ENCODE measurements at places on chromosomes 4 and X.

DNA sequence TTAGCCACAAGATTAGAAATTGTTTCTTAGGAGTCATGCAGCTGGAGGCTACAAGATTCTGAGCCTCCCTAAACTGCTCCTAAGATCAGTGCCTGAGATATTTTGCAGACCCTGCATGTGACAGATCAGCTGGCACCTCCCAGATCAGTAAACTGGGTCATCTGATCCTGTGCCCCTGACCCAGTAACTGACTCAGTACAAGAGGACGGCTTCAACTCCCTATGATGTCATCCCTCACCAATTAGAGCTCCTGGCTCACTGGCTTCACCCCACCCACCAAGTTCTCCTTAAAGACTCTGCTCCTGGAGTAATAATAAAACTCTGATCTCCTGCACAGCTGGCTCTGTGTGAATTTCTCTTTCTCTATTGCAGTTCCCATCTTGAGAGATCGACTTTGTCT lies 45.4 kb upstream of the PNPLA4 start:
- ATAC-seq = no peak

DNA sequence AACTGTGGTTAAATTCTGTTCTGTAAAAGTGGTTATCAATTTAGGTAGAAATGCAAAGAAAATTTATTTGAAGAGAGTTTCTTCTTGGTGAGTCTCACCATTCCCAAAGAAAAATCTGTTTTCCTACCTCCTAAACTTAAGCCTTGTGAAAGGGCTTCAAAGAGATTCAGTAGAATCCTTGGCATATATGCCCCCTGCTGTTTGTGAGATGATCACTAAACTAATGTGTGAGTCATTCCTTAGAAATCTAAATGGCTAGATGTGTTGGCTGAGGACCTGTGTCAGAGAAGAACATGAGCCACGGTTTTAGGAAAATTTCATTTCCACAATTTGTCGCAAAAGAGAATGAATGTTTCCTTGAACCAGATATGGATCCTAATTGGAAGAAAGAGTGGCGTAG lies 260.9 kb downstream of the SLC7A11 start:
- no peak for ATAC-seq

DNA sequence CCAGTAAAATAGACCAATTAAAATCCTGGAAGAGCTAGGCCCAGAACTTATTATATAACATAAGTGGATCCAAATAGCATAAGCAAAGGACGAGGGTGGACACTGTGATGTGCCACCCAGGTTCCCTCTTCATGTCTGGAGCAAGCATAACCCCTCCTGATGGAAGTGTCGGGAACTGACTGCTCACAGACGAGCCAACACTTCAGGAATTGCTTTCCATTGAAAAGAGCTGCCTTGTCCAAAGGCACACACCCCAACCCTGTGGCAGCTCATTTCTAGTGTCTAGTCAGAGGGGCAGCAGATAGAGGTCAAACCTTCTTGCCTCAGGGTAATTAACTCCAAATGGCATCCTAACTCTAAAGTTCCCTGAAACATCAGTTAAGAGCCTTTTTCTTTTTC lies 15.3 kb downstream of the DDIT4L start:
- ATAC-seq = no peak

GRCh38 chr4:140813804-140814203 lies 57.6 kb upstream of the TBC1D9 start:
- no peak for ATAC-seq

DNA sequence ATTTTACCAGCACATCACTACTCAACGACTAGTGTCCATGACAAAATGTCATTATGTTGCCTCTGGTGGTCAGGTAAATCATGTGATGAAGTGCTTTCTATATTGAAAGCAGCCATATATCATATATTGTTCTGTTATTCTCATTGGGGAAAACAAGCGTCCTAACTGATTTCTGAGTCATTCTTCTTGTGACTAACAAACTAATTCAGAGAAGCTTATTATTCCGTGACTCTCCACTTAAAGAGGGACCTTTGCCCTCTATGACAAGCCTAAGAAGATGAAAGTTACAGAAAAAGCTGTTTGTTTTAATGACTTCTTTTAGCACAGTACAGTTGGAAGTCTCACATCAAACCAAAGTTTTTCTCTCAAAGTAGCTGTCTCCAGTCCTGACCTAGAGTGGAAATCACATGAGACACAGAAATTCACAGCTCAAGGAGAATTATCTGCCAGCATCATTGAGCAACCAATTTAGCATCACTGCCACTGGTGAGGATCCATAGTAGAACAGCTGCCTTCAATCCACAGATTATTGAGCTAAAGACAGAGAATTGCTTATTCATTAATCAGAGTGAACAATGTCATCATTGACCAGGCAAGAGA lies 36.4 kb downstream of the ASB9 start:
- ATAC-seq = peak; percentile 56

DNA sequence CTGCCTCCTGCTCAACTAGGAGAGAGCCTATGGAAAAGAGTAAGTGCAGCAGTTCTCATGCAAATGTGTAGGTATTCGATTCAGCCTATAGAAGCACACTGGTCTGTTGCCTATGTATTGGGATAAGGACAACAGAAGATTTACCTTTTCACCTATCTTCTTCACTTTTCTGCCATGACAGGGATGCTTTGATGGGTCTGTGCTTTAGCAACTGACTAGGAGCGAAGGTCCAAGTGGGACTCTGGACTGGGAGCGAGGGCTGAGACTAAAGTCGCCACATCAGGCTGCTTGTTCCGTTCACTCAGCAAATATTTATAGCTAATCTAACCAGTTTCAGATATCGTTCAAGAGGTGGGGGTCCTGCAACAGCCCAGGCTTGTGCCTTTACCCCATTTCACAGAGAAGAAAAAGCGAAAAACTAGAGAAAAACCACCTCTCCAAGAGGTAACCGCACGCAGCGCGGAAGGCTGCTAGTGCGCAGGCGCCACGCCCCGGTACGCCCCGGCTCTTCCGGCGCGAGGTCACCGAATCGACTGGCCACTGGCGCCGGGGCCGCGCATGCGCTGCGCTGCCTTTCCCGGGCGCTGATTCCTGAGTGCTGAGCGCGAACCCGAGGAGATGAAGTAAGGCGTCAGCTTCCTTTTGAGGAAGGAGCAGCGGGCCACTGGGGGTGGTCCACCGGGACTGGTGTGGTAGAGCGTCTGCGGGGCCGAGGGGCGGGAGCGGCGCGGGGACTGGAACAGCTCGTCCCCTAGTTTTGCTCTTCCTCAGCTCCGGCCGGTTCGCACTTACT lies at the start of gene RBMX2:
RBMX2 (plus strand) TSS at position 573 of the 793 bp plus-strand sequence; CDS start at position 619, 46 bp downstream.
- ATAC-seq = peak; percentile 97

DNA sequence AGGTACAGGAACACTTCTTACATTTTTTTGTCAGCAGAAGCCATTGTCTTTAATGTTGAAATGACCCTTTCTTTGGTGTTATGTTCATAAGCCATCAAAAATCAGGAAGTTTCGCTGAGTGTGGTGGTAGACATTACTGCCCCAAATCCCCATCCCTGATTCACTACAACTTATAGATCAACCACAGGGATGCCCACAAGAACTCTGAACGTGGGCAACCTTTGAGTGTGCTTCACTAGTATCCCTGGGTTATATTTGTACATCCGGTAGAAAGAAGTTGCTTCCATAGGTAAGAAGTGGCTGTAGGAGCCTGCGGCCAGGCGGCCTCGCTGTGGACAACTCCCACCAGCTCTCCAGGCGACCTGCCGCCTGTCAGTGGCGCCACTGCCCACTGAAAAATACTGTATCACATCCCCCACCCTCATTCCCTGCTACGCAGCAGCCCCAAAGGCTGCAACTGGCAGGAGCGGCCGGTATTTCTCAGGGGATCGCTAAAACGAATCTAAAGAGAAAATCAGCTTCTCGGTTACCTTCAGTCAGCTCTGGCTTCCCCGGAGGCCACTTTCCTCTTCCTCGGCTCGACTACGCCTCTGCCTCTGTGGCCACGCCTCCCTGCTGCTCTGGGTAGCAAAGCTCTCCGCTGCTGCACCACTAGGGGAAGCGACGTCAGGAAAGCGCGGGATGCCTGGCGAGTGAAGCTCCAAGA lies 13.9 kb upstream of the ETDC start:
- ATAC-seq = peak; percentile 98

GRCh38 chr4:65665771-65666523 lies 4.3 kb downstream of the EPHA5 start:
- no peak for ATAC-seq

GRCh38 chr4:184395971-184396391 lies 78.4 kb downstream of the IRF2 start:
- ATAC-seq = no peak

GRCh38 chr4:56976837-56977320 lies 527 bp downstream of the NOA1 start:
- ATAC-seq = peak; percentile 31

DNA sequence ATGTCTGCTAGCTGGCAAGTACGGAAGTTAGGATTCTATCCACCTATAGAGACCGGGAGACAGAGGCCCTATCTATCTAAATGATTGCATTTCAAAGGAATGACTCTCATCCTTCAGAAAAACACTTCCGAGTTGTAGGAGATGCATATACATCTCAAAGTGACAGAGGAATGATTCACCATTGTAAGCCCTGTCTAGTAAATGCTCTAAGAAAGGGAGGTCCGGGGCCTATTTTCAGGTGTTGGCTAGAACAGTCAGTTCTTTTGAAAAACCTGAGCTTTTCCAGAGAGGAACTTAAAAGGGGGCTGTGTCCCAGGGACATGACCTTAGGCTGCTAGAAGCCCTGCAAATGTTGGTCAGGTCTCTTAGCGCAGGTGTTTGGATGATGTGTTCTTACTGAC lies 262.9 kb upstream of the IL1RAPL1 start:
- ATAC-seq = no peak

DNA sequence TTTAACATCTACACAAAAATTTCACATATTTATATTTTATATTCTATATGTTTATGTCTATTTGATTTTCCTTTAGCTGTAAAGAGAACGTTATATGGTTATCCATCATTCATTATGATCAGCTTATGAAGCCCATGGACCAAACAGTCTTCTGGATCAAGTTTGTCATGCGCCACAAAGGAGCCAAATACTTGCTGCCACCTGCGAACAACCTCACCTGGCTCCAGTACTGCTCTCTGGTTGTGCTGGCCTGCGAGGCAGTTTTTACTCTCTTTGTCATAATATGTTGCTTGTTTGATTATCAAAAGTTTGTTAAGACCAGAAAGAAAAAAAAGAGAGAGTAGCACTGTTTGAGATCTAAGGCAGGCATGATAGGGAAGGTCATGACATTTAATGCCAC lies 38.2 kb downstream of the UGT2B7 start:
- ATAC-seq = no peak

DNA sequence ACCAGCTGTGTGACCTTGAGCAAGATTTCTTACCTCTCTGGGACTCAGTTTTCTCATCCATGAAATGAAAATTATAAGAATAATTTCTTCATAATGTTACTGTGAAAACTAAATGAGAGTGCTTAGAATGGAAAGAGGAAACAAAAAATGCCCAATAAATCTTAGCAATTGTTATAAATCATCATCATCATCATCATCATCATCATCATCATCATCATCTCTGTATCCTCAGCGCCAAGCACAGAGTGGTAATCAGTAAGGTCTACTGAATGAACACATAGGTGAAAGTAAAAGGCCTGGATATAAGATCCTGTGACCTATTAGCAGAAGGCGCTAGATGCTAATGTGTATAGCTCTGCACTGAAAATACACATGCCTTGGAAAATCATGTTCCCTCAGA lies 6.8 kb upstream of the STARD8 start:
- ATAC-seq = no peak

DNA sequence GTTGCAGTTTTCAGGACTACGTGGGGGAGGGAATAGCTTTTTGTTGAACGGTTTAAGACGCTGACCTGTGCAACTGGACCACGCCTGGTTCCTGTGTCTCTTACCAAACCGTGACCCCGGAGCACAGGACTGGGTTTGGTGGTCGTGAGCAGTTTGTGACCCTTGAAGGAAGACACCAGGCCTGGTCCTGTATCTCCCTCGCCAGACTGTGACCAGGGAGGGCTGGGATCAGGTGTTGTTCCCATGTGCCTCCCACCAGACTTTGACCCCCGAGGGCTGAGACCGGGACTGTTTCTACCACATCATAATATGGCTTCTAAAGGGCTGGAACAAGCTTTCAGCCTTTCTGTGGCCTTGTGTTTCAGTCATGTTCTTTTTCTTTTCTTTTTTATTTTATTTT lies 683 bp downstream of the EBP start:
- no peak for ATAC-seq

- ATAC-seq = no peak
Observed at GRCh38 chr4:40704073-40704472, 45.7 kb upstream of the NSUN7 start.

- ATAC-seq = peak; percentile 74
Observed at GRCh38 chrX:37685381-37686359, at the start of gene XK. Gene XK, plus strand, starts transcription at chrX:37685791. Its CDS starts 171 bp downstream, at chrX:37685962.

- ATAC-seq = no peak
Observed at GRCh38 chrX:73524906-73525305, 38.1 kb upstream of the CHIC1 start.

GRCh38 chrX:82141942-82142341 lies 940.0 kb downstream of the SH3BGRL start:
- ATAC-seq = no peak

DNA sequence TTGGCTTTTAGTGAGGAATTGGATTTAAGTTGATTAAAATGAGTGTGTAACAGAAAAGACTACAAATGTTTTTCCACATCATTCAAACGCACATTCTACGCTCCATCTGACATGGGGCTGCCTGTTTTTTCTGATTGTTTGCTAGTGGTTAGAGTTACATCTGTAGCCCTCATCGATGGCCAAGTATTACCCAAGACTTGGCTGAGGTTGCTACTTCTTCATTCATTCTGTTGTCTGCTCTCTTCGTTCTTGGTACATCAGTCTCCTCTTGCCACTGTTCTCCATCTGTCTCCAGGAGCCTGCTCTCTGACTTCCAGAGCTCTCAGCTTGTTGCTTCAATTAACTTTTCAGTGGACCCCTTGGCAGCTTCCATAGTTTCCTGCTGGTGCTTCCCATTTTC lies 1844.6 kb upstream of the TENM3 start:
- ATAC-seq = no peak

GRCh38 chr4:152448854-152449253 lies 87.0 kb downstream of the FBXW7 start:
- no peak for ATAC-seq

- no peak for ATAC-seq
Observed at GRCh38 chr4:151641983-151642382, 118.8 kb downstream of the GATB start.

GRCh38 chr4:115259642-115260041 lies 146.2 kb upstream of the NDST4 start:
- ATAC-seq = no peak

- ATAC-seq = no peak
Observed at GRCh38 chr4:56870946-56871345, 36.8 kb upstream of the REST start.

- ATAC-seq = no peak
Observed at GRCh38 chrX:22445880-22446279, 173.2 kb downstream of the CBLL2 start.

GRCh38 chrX:144715337-144715736 lies 532.0 kb upstream of the SPANXN1 start:
- no peak for ATAC-seq

GRCh38 chr4:113436360-113436759 lies 325.2 kb downstream of the CAMK2D start:
- ATAC-seq = peak; percentile 56

- no peak for ATAC-seq
Observed at GRCh38 chr4:148764720-148765119, 322.5 kb upstream of the NR3C2 start.
